ENCODE measurements at places on chromosomes 7 and 10.

DNA sequence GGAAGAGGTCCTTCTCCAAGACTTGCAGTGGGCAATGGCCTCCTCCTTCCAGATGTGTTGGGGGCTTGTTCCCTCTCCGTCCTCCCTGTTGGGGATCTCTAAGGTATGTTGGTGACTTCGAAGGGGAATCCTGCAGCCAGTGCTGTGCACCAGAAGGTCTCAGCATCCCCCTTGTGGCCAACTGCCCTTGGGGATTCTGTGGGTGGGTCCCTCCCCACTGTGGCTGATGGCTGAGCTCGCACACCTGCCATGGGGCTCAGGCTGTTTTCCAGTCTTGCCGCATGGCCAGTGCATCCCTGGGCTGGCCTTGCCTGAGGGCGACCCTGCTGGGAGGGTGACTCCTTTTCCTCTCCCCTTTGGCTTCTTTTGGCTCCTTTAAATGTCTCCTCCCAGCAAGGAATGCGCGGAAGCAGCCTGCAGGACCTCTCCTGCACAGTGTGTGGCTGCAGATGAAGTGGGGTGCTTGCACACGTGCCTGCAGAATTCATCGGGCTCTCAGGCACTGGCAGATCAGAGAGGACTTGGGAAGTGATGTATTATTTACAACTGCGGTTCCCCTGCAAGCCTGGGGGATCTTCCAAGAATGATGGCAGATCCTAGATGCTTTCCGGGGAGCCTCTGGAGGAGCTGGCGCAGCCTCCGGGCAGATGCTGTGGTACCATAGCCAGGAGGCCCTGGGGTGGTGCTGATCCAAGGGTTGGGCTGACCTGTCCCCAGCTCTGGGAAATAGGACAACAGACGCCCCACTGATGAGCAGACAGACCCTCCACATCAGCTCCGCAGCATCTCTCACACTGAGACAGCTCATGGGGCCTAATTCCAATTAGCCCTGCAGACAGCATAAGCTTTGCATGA lies 410.0 kb downstream of the TCERG1L start:
- no peak for DNase-seq

GRCh38 chr10:99520040-99520846 lies 12.5 kb upstream of the NKX2-3 start:
- no peak for DNase-seq

GRCh38 chr7:2979201-2979631 lies 64.5 kb downstream of the CARD11 start:
- DNase-seq, result no peak

GRCh38 chr10:89029785-89030437 lies 39.3 kb downstream of the FAS start:
- peak; percentile 72 for DNase-seq

DNA sequence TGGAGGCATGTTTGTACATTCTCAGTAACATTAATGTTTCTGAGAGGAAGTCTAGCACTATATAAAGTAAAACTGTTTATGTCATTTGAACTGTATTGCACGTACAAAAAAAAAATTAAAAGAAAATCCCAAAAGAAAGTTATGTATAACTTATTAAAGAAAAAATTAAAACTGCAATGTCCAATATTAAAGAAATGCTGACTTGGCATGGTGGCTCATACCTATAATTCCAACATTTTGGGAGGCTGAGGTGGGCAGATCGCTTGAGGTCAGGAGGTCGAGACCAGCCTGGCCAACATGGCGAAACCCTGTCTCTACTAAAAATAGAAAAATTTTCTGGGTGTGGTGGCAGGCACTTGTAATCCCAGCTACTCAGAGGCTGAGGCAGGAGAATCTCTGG lies 178.7 kb upstream of the VIPR2 start:
- no peak for DNase-seq

DNA sequence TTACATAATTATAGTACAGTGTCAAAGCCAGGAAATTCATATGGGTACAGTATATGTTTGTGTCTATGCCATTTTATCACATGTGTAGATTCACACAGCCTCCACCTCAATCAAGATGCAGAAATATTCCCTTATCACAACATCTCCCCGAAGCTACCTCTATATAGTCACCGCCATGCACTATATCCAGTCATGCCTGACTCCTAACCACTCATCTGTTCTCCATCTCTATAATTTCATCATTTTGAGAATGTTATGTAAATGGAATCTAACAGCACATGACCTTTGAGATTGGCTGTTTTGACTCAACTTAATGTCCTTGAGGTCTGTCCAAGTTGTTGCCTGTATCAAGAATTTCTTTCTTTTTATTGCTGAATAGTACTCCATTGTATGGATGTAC lies 22.3 kb upstream of the SLC25A13 start:
- no peak for DNase-seq

DNA sequence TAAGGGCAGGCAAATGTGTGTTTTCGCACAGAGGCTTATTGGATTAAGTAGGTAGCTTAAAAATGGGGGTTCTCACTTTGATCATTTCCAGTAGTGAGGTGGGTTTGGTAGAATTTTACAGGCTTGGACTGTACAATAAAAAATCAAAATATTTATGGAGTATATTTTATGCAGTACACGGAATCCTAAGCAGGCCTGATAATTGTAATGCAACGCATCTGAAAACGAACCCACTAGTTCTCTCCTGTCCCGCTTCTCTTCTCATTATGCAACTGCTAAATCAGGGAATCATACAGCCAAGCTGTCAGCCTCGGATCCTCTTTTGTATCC lies 377 bp upstream of the POLR1F start:
- DNase-seq, result no peak

- no peak for DNase-seq
These were observed 138.4 kb upstream of the MDFIC start for GRCh38 chr7:114783508-114783907.

GRCh38 chr10:105793071-105793470 lies 1152.0 kb downstream of the SORCS3 start:
- no peak for DNase-seq

DNA sequence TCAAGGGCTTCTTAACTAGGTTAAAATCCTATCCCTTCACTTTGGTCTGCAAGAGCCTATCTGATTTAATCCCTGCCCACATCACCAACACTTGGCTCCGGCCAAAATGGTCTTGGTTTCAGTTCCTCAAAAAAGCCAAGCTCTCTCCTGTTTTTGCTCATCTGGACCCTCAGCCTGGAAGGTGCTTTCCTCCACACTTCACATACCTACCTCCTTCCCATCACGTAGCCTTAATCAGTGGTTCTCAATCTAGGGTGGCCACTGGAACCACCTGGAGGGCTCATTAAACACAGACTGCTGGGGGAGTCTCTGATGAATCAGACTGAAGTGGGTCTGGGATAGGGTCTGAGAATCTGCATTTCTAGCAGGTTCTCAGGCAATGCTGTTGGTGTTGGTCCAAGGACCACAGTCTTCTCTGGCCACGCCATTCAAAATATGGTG lies 227.0 kb upstream of the AOAH start:
- no peak for DNase-seq

DNA sequence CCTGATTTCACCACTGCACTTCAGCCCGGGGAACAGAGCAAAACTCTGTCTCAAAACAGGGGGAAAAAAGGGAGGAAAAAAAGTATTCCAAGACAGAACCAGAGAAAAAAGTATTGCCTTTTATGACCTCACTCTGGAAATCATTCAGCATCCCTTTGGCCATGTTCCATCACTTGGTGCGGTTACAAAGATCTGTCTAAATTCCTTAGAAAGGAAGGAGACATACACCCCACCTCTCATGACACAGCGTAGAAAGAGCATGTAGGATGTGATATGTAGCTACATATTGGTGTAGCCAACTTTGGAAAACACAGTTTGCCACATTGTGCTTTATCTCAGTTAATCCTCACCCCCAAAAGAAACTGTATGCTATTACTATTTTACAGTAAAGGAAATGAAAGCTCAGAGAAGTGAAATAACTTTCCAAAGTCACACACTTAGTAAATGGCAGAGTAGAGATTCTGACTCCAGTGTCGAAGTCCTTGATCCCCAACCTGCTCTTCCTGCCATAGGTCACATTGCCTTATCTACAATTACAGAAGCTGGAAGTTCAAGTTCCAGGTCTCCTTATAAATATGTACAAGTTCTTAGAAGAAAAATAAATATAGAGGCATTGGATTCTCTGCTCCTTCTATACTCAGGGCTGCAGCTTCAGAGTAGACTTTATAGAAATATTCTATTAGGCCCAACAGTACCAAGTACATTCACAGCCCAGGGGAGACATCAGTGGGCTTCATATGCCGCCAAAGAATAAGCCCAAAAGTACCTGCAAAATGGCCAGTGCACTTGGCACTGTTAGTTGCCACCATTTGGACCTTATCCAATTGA lies 91.6 kb upstream of the KMT2E start:
- no peak for DNase-seq

DNA sequence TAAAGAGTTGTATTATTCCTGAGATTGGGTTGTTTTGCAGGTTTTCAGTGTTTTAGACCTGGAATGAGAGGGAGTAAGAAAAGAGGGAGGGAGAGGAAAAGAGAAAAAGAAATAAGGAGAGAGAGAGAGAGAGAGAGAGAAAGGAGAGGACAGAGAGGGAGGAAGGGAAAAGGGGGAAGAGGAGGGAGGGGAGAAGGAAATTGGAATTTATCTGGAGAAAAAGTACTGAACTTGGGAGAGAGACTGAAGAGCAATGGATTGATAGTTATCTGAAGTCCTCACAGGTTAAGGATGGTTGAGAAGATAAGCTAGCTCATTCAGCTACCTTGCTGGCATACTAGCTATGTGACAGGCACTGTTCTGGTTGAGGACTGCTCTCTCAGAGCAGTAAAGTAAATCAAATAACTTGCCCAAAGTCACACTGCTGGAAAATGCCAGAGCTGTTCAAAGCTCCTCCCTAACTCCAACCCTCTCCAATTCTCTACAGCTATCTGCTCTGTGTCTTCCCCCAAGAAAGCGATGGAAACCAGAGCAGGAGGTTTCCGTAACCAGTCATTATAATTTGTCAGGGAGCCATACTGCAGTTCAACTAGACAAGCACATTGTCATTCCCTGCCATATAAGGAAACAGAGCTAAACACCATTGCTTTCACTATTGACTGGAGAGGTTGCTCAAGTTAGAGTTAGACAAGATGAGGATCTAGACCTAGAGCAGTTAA lies 10.7 kb downstream of the CALD1 start:
- DNase-seq, result no peak

GRCh38 chr7:100366411-100367250 lies 6.7 kb upstream of the PILRA start:
- DNase-seq, result no peak

DNA sequence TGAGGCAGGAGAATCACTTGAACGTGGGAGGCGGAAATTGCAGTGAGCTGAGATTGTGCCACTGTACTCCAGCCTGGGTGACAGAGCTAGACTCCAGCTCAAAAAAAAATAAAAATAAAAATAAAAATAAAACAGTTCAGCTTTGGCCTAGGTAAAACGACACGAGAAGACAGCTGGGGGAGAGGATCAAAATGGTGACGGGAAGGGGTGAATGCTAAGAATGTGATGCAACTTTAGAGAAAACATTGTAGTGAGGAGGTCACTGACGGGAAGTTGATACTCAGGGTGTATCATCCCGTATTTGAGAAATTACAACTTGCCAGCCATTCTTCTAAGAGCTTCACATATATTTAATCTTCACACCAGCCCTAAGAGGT lies 1.1 kb downstream of the NDST2 start:
- DNase-seq, result no peak

- DNase-seq, result no peak
These were observed 43.0 kb downstream of the PLCE1 start for GRCh38 chr10:94036766-94037033.

GRCh38 chr7:36967387-36967786 lies 243.1 kb upstream of the AOAH start:
- DNase-seq, result peak; percentile 48

DNA sequence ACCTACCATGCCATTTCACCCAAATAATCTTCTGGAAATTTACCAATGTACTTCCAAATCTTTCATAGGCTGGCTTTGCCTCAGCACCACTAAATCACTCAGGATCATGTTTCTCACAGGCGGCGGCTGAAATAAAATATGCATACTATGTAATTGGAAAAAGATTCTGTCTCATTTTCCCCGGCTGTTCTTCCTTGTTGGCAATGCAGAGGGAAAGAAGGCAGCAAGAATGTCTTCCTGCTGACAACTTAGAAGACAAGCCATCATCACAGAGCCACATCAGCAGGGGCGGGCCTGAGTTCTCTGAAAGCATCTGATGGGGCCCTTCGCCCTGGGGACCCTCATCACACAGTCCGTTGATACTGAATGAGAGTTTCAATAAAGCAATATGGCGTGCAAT lies 39.2 kb upstream of the COL1A2 start:
- no peak for DNase-seq

DNA sequence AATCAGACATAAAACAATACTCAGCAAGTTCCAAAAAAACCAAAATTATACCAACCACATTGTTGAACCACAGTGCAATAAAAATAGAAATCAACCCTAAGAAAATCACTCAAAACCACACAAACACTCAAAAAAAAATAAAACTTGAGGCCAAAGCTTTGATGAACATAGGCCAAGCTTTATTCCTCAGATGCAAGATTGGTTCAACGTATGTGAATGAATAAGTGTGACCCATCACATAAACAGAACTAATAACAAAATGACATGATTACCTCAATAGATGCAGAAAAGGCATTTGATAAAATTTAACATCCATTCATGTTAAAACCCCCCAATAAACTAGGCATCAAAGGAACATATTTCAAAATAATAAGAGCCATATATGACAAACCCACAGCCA lies 506.1 kb upstream of the FZD8 start:
- no peak for DNase-seq

GRCh38 chr7:137209151-137209817 lies 134.2 kb downstream of the PTN start:
- no peak for DNase-seq

DNA sequence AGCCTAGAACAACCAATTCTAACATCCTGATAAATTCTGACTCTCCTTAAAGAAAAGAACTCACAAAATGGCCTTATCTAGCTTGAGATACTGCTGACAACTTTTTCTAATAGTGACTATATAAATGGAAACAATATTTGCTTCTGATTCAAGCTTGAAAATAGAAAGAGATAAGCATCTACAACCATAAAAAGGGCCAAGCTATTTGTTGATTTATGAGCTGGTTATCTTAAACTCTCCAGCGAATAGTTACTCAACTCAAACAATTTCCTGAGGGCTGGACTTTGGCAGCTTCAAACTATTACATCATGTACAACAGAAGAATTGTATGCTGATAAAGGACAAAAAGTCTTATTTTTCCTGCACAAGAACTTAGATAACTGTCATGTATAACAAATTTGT lies 4.6 kb downstream of the USP54 start:
- no peak for DNase-seq

- no peak for DNase-seq
These were observed 79.5 kb downstream of the SLC13A1 start for GRCh38 chr7:123120286-123120685.

DNA sequence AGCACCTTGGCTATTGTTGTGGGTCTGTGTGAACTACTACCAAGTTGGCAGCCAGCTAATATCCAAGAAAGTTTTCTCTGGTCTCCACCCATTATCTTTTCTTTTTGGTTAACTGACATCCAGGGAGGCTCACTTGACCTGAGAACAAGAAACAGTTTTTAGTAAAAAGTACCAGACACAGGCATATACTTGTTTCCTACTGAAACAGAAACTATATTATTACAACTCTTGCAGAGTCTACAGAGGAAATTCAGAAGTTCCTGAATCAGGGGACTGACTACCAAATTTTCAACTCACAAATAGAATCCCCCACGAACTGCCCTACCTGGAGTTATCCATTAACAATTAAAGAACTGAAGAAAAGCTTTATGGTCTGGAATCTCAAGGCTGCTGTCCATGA lies 168.9 kb downstream of the KCND2 start:
- no peak for DNase-seq

- DNase-seq, result no peak
These were observed 131.6 kb downstream of the NRBF2 start for GRCh38 chr10:63264617-63265221.
